ENCODE measurements at places on chromosomes 16 and 17.

- DNase-seq: peak; percentile 30
These were observed 80.6 kb upstream of the CDH11 start for GRCh38 chr16:65202461-65202860.

GRCh38 chr17:45003877-45004276 is 35.8 kb upstream of the C1QL1 start:
- DNase-seq: no peak

DNA sequence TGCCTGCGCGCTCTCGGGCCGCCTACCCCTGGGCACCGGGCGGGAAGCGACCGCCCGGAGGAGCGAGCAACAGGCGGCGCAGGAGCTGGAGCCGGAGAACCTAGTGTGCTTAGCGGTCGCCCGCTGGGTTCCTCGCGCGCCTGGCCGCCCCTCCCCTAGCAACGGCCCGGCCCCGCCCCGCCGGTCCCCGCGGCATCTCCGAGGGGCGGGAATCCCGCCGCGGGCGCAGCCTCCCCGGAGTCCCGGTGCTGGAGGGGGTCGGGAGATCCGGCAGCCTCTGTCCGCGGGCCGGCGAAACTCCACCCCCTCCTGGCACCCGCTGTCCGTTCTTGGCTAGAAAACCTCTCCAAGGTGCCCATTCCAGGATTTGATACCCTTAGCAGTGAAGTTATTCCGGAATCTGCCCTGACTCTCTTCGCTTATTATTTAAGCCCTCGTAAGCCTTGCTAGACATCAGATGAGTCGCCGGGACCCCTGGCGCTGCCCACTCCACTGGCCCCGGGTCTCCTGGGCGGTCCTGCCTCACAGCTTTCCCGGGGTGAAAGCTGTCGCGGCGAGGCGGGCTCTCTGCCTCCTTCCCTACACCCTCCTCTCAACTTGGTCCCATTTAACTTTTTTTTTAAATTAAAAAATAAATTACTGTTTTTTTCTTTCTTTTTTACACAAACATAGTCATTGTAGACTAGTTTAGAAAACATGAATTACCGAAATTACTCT is at the start of gene RPRML:
Gene RPRML (minus strand): TSS at position 107 of the 717 bp plus-strand sequence. CDS start 246 bp downstream, outside the sequence.
- DNase-seq: no peak

- no peak for DNase-seq
These were observed 1.6 kb downstream of the LAT start for GRCh38 chr16:28986492-28986891.

GRCh38 chr17:9138161-9138717 is 116.9 kb downstream of the NTN1 start:
- DNase-seq: no peak

DNA sequence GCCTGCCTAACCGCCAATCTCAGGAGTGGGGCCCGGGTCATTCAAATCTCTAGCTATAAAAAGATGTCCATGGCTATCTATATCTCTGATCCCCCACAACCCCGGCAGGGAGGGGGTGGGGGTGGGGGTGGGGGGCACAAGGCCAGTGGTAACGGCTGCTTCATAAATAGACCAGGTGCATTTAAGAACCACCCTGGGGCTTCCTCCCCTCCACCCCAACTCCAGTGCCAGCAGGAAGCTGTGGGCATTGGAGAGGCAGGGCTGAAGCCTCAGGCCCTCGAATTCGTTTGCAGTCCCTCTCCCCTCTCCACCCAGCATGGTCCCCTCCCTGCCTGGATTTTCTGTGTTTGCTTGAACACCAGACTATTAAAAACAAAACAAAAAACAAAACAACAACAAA is 56.0 kb downstream of the RAP1GAP2 start:
- DNase-seq: no peak

- no peak for DNase-seq
These were observed 14.5 kb downstream of the TSPOAP1 start for GRCh38 chr17:58313815-58314705.

DNA sequence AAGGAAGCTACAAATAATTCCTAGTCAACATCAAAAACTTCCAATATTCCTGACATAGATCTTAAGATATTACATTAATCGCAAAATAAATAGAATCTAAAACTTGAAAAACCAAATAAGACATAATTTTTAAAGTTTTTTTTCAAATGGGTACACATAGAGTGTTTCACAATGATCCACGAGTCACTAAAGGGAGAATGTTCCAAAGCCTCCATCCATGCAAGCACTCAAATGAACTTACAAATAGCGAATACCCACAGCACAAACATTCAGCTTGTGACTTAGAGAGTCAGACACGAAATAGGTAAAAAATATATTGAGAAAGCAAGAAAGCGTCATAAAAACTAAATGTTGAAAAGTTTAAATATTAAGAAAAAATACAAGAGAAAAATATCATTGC is 65.7 kb downstream of the CEP112 start:
- DNase-seq: no peak

- DNase-seq: no peak
These were observed 825.1 kb upstream of the EEF2KMT start for GRCh38 chr16:5922686-5923085.

DNA sequence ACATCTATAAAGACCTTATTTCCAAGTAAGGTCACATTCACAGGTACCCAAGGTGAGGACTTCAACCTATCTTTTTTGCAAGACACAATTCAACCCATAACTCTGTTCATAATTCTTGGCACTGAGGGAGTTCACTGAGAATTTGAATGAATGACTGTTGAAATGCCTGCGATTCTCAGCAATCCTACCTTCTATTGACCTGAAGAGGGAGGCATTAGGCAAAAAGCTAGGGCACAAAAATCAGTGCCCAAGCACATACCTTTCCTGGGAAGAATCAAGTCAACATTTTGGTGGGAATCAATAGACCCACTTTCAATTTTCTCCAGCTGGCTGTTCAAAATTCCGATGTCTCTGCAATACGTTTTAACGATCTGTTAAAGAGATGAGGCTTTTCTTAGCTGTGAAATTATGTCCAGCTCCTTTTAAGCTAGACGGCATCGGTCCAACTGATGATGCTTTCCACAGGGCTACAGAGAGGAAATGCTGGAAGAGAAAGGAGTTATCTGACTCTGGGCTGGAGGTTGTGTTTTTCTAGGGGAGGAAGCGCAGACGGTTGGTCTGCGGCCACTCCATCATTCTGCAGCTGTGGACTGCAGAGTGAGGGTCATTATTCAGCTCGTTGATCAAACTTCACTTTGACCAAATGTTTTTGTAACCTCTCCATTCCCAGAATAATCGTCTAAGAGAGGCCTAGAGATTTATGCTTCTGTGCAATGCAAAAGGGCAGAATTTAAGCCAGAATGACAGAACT is 25.2 kb downstream of the BCO1 start:
- no peak for DNase-seq

DNA sequence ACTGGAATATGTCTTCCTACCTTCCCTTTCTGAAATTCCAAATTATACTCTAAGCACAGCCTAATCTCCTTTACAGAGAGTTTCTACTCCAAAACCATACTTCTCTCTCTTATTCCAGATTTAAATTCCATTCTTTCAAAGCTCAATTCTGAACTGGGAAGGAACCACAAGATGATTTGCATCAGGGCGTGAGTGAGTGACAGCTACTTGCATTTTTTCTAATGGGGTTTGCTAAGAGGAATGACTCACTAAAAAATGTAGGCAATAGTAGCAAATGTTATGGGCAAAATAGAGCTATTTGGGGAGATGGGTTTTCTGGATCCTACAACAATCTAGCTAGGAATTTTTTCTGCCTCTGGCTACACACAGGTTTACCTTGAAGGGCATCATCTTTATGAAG is 244.6 kb upstream of the PSMD7 start:
- peak; percentile 24 for DNase-seq

GRCh38 chr16:71930013-71930563 is 34.8 kb downstream of the IST1 start:
- DNase-seq: no peak

- DNase-seq: no peak
These were observed 61.0 kb downstream of the SMPD3 start for GRCh38 chr16:68387301-68387700.

DNA sequence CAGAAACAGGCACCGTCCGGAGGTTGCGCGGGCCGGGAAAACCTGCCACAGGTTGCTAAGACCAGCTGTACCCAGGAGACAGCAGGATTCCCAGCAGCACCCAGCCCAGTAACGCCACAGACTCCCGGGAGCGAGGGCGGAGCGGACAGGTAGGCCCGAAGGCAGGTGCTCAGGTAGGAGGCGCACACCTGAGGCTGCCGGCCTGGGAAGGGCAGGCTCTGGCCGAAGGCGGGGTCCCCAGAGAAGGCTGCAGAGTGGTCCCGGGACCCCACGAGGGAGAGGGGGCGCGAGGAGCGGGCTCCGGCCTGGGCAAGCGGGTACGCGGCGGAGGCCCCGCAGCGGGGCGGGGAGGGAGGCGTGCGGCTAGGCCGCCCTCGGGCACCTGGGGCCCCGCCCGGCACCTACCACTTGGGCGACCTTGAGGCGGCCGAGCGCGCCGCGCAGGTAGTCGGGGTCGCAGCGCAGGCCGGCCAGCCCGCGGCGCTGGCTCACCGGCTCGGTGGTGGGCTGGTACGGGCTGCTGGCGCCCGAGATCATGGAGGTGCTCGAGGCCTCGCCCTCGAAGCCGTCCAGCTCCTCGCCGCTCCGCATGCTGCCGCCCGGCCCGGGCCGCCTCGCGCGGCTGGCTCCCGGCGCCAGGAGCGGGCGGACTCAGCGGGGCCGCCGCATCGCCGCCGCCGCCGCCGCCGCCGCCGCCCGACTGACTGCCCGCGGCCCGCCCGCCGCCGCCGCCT is 441 bp downstream of the CMTM4 start:
- no peak for DNase-seq

GRCh38 chr17:80621335-80621996 is 76.8 kb downstream of the RPTOR start:
- DNase-seq: no peak

DNA sequence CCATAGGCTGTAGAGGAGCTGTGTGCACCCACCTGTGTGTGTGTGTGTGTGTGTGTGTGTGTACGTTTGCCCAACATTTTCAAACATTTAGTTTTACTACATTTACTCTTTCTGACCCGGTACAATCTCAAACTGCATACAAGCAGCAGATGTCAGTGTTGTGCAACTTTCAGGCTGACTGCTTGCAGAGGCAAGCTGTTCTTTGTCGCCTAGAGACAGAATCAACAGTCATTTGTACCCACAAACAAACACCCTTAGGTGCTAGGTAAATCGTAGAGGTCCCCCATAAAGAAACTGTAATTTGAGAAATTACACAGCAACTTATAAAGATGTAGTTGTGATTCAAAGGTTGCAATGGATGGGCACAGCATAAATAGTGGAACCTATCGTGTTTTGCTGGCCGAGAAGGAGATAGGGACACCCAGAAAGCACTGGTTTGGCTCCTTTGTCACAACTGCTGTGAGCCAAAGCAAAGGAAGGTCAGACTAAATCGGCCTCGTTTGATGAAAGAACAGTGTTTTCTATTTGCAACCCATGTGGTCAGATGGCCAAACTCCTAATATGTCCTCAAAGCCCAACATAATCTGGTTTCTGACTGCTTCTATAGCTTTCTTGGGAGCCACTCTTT is 478.4 kb downstream of the TOX3 start:
- peak; percentile 42 for DNase-seq

DNA sequence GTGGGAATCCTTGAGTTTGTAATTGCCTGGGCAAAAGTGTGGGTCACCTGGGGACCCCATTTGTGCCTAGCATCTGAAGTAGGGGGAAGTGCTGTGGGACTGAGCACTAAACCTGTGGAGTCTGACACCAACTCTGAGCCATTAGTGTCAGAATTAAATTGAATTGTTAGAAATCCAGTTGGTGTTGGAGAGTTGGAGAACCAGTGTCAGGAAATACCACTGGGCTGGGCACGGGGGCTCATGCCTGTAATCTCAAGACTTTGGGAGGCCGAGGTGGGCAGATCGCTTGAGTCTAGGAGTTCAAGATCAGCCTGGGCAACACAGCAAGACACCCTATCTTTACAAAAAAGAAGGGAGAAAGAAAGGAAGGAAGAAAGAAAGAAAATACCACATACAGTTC is 67.5 kb upstream of the BRD7 start:
- no peak for DNase-seq

DNA sequence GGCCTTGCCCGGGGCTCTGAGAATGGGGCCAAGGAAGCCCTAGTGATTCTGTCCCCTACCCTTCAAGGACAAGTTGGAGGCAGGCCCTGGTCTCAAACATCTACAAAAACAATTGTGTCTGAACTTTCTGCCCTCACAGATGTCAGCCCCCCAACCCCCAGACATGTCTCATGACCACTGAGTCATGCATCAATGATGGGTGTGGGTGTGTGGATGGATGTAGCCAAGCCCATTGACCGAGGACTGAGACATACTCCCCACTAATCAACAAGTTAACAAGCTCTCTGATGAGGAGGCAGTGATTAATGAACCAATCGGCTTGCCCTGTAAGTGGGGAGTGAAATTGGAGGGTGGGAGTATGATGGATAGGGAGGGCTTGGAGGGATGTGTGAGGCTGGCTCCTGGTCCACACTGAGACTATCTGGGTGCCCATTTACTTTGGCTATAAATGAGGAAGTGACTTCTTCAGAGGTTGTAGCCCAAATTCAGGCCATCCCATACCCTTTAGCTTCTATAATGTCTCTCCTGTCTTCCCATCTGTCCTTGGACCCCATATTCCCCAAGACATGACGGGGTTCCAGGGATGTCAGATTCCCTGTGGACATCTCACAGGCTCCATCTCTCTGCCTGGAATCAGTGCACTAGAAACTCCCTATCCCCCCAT is 97.1 kb upstream of the TMEM97 start:
- no peak for DNase-seq

DNA sequence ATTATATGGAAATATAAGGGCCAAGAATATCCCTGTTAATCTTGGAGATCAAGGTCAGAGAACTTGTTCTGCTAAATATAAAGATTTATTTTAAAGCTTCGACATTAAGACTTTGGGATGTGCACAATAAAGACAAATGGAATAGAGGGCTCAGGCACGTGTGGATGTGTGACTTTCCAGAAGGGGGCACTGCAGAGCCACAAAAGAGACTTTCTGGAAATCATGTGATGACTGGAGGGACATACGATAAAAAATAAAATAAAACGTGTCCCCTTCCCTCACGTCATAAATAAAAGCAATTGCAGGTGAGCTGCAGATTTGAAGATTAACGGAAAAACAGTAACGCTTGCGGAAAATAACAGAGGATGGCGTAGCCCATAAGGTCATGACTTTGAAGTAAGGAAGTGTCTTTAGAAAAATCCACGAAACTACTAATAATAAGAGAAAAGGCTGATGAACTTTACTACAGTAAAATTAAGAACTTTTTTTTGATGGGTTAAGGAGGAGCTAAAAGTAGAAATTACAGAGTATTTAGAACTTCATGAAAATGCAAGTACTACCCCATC is 9.4 kb upstream of the ENGASE start:
- no peak for DNase-seq

Data from RKO (cell line).